Stimulated activated CD4-positive, alpha-beta T cell treated with anti-CD3 and anti-CD28 coated beads, Interleukin-12 subunit alpha, Interleukin-12 subunit beta, amount 100 ng/mL, for 24 hours (primary cell): ENCODE measurements at places on chromosomes 16 and 17.

GRCh38 chr16:74774223-74775139 is at the start of gene FA2H:
Gene FA2H, minus strand, starts transcription at chr16:74774820. Its CDS starts 65 bp downstream, at chr16:74774755.
- peak; percentile 31 for DNase-seq

- peak; percentile 55 for DNase-seq
Observed at GRCh38 chr17:50198026-50198669, 3.3 kb downstream of the COL1A1 start.

- no peak for DNase-seq
Observed at GRCh38 chr17:29131814-29132682, 48.1 kb downstream of the MYO18A start.

- DNase-seq, result no peak
Observed at GRCh38 chr16:57283214-57283958, 1.1 kb downstream of the PLLP start.

DNA sequence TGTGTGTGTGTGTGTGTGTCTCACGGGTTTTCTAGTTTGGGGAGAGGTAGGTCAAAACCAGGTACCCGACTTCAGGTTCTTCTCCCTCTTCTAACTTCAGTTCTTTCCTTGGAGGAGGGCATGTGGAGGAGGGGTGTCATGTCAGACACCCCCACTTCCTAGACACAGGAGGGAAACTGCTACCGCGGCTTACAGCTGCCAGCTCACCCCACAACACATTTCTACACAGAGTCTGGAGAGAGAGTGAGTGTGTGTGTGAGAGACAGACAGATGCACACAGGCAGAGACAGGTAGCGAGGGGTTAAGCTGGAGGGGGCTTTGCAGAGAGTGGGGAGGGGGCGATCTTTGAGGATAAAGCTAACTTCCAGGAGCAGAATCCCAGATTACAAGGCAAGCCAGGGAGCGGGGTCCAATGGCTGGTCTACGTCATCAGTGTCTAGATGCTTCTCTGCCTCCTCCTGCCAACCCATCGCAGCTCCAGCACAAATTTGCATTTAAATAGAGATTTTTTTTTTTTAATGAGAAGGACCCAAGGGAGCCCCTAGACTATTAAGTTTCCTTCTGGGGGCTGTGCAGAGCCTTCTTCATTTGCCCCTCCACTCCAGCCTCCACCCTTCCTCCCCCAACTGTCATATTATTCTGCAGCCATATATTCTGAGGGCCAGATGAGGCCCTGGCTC is 48.9 kb downstream of the MRM1 start:
- no peak for DNase-seq

DNA sequence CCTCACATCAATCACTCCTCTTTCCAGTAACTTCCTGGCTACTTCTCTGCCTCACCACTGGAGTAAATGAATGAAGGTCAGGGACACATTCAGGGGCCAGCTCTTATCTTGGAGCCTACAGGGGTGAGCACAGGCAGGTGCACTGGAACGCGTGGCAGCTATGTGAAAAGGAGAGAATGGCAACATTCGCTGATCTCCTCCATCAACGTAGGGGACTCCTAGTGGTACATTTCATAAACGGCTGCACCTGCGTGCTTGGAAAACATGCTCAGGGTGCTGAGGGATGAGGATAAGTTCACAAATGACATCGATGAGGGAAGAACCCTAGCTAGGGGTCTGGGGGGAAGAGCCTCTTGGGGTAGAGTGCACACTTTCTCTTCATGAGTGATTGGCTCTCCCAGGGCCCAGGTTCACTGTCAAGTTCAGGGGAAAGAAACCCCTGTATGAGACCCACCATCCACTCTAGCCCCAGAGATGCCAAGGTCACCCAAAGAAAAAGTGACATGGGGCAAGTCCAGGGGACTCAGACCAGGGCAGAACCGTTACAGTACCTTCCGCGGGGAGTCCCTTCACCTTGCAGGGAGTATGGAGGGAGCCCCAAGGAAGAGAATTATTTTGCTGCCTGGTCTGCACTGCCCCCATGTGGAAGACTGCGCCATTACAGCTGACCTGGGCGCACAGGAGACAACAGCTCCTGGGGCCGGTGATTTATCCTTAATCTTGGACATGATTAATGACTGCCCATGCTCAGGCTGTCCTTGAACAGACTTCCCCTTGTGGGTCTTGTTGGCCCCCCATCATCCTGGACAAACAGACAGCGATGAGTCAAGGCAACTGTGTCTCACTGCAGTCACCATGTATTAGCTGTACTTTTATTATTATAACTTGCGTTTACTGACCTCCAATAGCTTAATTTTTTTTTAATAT is 30.1 kb downstream of the VAC14 start:
- DNase-seq, result peak; percentile 6

DNA sequence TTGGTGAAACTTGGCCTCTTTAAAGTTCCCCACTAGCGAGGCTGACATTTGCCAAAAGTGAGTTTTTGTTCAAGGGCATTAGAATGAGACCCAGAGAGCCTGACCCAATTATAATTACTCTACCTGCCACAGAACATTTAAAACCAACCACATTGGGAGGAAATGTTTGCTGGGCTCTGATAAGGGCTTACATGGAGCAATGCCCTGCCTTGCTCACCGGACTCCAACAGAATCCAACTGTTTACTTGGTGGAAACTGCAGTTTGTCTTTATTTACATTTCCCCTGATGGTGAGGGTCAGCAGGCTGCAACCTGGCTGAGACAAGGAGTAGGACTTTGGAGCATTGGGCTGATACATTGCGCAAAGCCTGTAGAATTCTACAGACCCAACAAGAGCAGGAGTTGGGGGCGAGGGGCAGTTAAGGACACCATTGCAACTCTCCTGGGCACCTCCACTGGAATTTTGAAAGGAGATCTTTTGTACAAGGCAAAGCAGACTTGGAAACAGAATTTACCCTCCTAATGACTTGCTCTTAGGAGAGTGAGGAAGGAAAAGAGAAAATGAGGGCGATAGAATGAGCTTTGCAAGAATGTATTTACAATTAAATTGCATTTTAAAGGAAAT is 368.6 kb downstream of the SHISA9 start:
- no peak for DNase-seq

DNA sequence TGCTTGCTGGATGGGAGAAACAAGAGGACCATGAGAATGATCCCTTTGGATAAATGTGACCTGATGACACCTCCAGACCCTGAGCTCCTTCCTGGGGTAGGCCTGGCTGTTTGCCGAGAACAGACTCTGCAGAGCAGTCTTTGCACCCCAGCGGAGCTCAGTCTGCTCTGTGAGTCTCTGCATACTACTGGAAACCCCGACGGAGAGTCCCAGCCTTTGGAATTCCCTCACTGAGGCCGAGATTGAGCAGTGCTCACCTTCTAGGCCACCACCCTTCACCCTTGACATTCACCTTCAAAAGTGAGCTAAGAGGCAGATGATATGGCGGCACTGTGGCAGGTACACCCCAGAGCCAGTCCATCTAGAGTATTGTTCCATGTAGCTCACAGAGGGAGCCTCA is 172.2 kb upstream of the CDH13 start:
- DNase-seq, result no peak

DNA sequence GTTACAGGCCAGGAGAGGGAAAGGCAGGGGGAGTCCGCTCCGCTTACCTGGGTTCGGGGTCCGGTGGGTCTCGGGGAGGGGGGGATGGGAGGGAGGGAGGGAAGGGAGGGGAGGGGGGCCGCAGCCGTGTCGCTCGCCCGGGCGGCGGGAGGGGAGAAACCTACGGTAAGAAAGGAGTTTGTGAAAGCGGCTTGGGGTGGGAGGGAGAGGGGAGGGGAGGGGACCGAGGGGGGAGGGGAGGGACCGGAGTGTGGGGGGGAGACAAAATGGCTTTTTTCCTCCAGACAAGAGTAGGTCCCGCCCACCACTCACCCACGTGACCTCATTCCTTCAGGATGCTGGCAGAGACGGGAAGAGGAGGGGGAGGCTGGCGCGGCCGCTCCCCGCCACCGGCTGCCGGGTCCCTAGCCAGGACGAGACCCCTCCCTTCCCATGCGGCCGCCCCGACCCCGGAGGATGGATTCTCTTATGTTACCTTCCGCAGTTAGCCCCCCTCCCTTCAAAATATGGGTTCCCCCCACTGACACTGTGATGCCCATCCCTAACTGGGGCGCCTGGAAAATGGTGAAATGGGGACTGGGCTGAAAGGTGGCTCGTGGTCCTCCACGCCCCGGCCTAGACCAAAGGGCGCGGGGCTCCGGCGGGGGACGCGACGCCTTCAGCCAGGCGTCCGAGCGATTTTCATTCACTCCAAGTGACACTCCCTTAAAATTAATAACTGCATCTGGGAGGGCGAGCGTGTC is at the start of gene PCGF2:
PCGF2 (minus strand) TSS at position 188 of the 743 bp plus-strand sequence. CDS start 7,934 bp downstream, outside the sequence.
- DNase-seq, result no peak

DNA sequence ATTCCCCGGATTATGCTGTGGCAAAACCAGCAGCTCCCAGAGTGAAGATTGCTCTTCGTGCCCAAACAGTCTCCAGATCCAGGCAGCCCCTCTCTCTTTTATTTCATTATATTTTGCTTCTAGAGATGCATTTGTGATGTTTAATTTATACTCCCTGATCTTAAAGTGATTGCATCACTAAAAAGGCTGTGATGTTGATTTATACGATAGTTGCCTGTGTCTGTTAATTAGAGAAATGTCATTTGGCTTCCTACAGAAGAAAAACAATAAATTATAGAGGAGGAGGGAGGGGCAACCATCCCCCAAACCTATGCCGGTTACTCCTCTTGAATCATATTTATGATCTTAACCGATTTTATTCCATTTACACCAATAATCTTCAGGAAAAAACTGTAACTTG is 615.3 kb downstream of the TOX3 start:
- DNase-seq, result no peak

DNA sequence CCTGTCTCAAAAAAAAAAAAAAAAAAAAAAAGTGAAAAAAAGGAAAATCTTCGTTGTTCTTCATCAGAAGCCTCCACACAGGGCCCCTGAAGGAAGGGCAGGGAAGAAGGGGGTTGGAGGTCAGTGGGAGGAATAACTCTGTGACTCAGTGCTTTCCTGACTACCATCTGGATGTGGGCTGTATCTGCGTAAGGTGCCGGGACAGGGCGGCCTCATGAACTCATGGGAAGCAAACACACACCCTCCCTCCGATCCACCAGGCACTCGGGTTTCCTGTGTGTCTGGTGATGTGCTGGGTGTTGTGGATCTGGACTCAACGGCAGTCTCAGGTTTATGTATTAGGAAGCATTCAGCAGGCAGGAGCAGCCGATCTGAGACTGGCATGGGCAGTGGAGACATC is 691.6 kb downstream of the WWOX start:
- no peak for DNase-seq

GRCh38 chr17:34252444-34253138 is 2.5 kb upstream of the CCL2 start:
- DNase-seq, result no peak

- DNase-seq, result no peak
Observed at GRCh38 chr16:1074379-1074649, 1.8 kb downstream of the SSTR5 start.

DNA sequence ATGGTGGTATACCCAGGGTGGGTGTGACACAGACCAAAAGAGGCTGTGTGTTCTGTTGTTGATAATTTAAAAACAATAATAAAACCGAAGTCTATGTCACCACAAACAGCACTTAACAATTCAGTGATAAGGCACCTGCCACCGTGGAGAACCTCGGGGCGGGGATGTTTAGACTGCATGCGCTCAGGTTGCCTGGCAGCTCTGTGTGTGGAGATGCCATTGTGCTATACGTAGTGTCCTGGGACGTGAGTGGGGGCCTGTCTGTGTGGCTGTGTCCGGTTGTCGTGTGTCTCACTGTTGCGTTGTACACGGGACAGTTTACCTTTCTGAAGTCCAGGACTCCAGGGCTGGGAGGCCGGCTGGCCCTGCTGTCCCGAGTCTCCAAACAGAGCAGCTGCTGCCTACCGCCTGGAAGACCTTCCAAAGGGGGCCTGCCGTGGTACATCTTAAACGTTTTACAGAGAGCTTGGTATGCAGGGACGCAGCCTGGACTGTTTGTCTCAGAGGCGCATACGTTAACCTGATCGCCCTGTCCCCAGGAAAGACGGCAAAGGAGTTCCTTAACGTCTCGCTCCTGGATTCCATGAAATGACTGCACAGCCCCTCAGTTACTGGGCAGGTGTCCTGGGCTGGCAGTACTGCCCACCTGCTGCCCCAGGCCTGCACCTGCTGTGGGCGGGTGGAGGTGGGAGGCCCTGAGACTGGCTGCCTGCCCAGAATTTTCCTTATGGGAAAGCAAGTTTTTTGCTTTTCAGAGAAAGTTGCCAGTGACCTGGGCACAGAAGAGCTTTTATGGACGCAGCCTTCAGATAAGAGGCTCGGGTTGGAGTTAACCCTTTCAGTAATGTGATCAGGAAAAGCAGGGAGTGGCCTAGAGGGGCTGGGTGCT is 19.0 kb downstream of the SPIRE2 start:
- DNase-seq, result no peak

DNA sequence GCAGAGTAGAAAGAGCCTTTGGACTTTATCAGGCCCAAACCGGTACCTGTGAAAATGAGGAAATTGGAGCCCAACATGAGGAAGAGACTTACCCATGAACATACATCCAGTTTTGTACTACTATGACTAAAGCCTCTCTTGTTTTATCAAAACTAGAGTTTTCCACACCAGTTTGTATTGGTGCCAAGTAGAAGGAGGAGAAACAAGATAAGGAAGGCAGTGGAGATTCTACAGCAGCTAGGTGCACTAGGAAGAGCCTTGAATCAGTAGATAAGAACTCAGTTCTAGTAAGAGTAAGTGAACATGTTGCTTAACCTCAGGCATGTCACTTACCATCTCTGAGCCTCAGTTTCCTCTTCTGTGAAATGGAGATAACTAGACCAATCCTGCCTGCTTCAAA is 13.7 kb upstream of the TMEM132E start:
- no peak for DNase-seq

GRCh38 chr16:53953336-53953735 is 249.4 kb downstream of the FTO start:
- DNase-seq, result no peak

DNA sequence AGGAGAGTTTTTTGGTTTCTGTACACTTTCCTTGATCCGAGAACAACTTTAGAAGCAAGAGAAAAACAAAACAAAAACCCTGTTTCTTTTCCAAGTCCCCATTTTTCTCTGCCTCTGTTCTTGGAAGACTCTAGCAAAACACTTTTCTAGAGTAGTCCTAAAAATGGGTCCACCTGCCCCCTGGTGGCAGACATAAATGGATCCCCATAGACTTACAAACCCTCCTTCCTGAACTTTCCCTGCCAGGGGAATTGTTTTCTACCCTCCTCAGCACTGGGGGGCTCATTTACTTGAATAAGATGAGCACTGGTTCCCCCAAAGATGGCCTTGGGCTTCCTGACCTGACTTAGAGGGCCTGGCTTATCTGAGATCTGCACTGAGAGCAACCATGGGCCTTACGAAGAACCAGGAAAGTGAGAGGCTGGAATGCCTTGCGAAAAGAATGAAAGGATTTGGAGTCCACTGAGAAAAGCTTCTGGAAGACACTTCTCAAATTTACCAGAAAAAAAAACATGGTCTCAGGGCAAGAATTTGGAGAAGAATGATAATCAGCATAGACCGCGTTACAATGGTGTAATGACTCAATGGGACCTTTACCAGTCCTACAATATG is 48.0 kb upstream of the CDYL2 start:
- peak; percentile 19 for DNase-seq
